ENCODE measurements at places on chromosomes 6 and 20. TPM values are rescaled to one million over a fixed set of nuclear protein-coding genes. Genes with fewer than 3 reads are reported as not detected.

- DNase-seq: no peak
Measured at GRCh38 chr6:7786214-7786661, 60.3 kb downstream of the BMP6 start.

DNA sequence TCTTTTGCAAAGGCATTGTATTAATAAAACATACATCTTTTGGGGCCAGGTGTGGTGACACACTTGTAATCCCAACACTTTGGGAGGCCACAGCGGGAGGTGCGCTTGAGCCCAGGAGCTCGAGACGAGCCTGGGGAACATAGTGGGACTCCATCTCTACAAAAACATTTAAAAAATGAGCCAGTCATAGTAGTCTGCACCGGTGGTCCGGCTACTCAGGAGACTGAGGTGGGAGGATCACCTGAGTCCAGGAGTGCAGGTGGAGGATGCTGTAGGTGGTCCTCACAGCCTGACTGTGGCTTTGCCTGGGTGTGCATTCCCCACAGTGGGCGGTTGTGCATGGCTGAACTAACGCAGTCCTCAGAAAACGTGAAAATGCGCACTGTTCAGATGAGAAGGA, 162.5 kb downstream of the DLL1 start:
- peak; percentile 81 for DNase-seq

GRCh38 chr6:13877051-13877450, 47.7 kb upstream of the RNF182 start:
- DNase-seq: no peak

DNA sequence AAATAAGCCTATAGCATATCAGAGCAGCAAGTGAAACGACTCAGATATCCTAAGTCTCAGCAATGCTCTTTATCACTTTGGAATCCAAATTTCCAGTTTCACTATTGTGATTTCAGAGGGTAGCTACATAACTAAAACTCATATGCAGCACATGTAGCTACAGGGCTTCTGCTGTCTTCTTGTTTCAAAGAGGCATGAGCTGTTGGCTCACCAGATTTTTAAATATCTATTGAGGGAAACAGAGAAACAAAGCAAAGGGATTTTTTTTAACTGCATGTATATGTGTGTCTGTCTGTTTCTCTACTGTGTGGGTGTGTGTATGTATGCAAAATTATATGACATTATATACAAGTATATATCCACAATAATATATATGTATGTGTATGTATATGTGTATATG, 258.4 kb downstream of the HDGFL1 start:
- no peak for DNase-seq

Gene RNF144B
- total RNA-seq: 41.6 TPM

Gene WFDC12
- not detected for total RNA-seq

All from mesenteric fat pad (tissue), 1 donor.